ENCODE measurements at places on chromosomes 3 and 15.

- no peak for DNase-seq
Observed at GRCh38 chr15:101024706-101025500, 105.7 kb downstream of the LRRK1 start.

DNA sequence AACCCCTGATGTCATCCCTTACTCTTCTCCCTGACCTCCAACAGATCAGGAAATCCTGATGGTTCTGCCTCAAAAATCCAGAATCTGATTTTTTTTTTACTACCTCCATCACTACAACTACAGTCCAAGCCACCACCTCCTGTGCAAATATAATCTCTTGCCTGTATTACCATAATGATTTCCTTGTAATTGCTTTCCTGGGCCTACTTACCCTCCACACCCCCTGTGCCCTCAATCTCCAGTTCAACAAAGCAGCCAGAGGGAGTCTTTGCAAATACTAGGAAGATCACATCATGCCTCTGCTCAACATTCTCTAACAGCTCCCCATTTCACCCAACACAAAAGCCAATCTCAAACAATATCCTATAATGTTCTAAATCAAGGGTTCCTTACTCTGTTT lies 159.9 kb downstream of the FMN1 start:
- no peak for DNase-seq

- DNase-seq, result no peak
Observed at GRCh38 chr3:69712933-69713332, 26.3 kb upstream of the MITF start.

DNA sequence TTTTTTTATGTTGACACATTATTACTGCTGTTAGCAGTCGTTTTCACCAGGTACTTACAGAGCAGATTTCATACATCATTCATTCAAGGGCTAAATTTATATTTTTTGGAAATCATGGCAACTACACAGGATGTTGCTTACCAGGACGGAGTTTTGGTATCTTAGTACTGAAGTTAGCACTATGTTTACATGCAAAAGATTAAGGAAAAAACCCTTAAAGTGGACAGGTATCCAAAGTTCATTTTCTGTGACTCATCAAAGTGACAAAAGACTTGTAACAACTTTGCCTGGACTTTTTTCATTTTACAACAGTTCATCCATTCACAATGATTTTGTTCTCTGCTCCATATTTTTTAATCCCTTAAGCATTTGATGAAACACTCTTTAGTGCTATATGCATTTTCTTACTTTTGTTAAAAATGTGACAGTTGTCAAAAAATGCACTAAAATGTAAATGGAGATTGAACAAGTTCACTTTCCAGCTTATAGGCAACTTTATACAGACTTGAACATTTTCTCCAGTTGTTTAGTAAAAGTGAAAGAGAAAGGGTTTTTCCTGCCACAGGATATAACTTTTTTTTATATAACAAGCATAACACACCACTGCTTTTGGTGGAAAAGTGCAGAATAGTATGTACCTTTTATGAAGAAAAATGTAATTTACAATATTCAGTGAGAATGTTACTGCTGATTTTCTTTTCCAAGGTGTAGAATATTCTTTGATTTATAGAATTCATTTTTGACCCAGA lies 104.1 kb downstream of the STT3B start:
- no peak for DNase-seq

- DNase-seq, result no peak
Observed at GRCh38 chr15:57330619-57331340, 45.5 kb upstream of the CGNL1 start.

DNA sequence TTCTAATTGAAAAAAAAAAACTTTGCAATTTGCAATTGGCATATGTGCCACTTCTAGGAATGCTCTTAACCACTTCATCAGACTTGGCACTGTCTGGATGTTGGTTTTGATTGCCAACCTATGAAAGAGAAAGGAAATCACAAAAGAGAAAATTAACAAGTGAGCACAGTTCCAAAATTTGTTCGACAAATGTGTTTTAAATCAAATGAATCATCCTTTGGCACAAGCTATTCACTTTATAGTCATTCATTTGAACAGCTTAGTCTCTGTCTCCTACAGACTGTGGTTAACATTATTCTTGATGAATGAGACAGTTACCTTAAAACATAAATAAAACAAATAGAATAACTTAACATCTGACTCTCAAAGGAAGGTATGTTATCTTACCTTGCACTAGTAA lies 265.0 kb downstream of the EPHA3 start:
- DNase-seq, result no peak

GRCh38 chr3:120424976-120425570 lies 25.7 kb downstream of the FSTL1 start:
- DNase-seq, result no peak

GRCh38 chr3:155778462-155778861 lies 27.6 kb downstream of the C3orf33 start:
- DNase-seq, result no peak

DNA sequence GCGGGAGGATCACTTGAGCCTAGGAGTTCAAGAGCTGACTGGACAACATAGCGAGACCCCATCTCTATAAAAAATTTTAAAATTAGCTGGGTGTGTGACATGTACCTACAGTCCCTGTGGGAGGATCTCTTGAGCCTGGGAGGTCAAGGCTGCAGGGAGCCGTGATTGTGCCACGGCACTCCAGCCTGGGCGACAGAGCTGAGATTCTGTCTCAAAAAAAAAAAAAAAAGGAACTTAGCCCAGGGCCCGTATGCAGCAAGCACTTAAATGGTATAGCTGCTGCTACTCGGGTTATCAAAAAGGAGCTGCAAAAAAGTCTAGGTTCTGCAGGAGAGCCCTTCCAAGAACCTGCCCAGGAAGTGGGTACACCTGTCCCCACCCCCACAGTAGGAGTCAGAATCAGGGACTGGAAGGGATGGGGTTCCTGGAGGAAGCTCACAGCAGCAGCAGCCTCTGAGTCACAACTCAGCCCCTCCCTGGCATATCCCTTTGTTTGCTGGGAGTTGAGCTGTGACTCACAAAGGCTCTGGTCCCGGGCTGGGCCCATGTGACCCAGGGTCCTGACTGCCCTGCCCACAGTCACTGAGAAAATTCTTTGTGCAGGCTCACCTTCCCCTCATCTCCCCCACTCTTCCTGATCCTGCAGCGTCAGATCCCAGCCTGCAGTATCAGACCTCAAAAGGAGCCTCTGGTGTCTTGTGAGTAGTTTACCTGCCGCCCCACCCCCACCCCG lies at the start of gene SPATA12:
SPATA12 (plus strand) TSS at position 576 of the 733 bp plus-strand sequence. CDS start 13,031 bp downstream, outside the sequence.
- no peak for DNase-seq

DNA sequence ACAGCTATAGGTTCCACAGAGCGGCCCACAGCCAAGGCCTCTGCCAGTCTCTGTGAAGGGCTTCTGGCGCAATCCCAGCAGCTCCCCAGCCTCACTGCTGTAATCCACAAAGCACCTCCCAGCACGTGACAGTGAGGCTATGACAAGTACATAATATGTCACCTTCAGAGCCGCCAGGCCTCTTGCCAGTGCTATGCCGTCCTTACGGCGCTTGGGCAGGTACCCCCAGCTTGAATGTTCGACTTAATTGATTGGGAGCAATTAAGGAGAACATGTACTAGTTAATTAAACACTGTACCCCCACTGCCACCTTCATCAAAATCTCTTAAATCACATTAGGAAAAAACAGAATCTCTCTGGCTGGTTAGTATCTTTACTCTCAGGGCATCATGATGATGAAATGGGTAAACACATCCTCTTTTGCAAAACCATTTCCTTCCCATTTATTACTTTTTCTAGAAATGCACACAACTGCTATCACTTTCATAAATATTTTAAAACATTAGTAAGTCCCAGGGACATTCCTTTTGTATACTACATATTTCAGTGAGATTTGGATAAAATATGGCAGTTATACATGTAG lies 169.9 kb downstream of the XXYLT1 start:
- no peak for DNase-seq

DNA sequence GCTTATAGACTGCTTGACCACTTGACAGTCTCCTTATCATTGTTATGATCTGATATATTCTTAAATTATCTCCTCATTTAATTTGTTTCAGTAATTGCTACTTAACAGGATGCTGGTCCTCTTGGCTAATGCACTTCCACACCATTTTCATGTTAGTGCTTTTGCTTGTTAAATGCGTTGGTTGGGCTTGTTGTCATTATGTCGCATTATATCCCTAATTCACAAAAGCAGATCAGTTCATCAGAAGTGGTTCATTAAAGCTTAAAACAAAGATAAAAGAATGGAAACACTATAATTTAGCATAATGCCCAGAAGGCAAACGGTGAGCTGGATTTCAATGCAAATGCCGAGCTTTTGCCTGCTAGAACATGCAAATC lies 17.1 kb upstream of the EHHADH start:
- no peak for DNase-seq

- no peak for DNase-seq
Observed at GRCh38 chr3:128616516-128617269, 33.9 kb downstream of the RPN1 start.

- no peak for DNase-seq
Observed at GRCh38 chr15:68186671-68187397, 18.3 kb downstream of the CALML4 start.

- DNase-seq, result no peak
Observed at GRCh38 chr15:68228143-68228970, 1.2 kb downstream of the CLN6 start.

DNA sequence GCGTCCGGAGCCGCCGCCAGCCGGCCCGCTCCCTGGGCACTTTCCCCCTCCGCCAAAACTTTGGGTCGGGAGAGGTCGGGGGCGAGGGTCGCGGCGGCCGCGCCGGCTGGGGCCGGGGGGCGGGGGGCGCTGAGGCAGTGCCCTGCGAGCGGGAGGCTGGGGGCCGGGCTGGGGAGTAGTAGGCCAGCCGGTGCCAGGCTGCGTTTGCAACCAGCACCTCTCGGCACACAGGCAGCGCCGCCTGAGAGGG lies 452 bp downstream of the BBX start:
- peak; percentile 6 for DNase-seq

DNA sequence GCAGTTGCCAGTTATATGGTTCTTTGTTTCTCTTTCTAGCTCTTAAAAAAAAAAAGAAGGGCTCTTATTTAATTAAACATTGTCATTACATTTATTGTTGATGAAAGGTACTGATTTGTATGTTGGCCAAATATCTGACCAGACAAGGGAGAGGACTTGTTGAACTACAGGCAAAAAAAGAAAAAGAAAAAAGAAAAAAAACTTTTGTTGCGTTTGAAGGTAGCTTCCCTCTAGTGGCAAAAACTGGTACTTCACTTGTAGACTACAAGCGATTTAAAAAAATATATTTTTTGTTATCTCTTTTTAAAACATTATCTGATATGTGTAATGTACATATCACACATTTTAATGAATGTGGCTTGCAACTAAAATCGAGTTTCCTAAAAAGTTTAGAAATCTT lies 280.6 kb downstream of the ROBO2 start:
- no peak for DNase-seq

DNA sequence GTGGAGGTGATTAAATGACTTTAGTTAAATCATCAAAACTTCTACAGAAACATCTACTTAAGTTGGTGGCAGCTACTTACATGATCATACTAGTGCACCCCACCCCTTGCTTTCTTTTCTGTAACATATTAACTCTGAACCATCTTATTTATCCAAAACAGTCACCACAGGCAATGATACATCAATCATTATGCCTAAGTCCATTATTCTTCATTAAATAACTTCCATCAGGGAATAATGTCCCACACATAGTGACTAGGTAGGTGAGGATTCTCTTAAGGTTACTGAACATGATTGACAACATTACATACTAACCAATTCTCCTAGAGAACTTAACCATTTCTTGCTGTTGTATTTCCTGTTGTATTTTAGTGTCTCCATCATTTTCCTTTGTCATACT lies 210.2 kb downstream of the NR1D2 start:
- no peak for DNase-seq

- no peak for DNase-seq
Observed at GRCh38 chr3:144687862-144688261, 716.2 kb downstream of the DIPK2A start.

GRCh38 chr3:23761440-23761896 lies 44.3 kb upstream of the UBE2E1 start:
- no peak for DNase-seq

DNA sequence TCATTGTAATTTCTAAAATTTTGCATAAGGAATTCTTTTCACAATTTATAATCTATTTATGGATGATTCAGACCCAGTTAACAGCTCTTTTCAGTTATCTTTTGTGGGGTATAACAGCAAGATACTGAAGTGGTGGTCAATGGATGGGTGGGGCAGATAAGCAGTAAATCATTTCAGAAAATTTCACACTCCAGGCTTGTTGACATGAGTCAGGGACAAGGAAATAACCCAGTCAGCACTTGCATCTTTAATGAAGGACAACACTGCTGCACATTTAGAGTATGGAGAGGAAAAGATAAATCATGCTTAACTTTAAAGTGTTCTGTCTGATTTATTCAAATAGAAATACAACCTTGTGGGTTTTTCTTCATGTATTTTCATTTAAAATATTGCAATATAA lies 181.6 kb downstream of the ROBO1 start:
- no peak for DNase-seq

- no peak for DNase-seq
Observed at GRCh38 chr3:11558002-11558401, 85.7 kb downstream of the VGLL4 start.

- DNase-seq, result no peak
Observed at GRCh38 chr15:77507911-77508310, 87.2 kb downstream of the HMG20A start.

DNA sequence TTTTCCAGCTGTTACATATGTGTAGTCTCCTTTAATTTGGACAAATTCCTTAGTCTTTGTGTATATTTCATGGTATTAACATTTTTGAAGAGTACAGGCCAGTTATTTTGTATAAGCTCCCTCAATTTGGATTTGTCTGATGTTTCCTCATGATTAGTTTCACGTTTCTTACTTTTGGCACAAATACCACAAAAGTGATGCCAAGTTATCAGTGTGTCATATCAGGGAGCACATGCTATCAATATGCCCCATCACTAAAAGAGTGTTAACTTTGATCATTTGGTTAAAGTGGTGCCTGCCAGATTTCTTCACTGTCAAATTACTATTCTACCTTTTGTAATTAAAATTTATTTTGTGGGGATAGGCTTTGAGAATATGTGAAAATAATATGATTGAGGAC lies 14.6 kb downstream of the PCNP start:
- DNase-seq, result no peak

DNA sequence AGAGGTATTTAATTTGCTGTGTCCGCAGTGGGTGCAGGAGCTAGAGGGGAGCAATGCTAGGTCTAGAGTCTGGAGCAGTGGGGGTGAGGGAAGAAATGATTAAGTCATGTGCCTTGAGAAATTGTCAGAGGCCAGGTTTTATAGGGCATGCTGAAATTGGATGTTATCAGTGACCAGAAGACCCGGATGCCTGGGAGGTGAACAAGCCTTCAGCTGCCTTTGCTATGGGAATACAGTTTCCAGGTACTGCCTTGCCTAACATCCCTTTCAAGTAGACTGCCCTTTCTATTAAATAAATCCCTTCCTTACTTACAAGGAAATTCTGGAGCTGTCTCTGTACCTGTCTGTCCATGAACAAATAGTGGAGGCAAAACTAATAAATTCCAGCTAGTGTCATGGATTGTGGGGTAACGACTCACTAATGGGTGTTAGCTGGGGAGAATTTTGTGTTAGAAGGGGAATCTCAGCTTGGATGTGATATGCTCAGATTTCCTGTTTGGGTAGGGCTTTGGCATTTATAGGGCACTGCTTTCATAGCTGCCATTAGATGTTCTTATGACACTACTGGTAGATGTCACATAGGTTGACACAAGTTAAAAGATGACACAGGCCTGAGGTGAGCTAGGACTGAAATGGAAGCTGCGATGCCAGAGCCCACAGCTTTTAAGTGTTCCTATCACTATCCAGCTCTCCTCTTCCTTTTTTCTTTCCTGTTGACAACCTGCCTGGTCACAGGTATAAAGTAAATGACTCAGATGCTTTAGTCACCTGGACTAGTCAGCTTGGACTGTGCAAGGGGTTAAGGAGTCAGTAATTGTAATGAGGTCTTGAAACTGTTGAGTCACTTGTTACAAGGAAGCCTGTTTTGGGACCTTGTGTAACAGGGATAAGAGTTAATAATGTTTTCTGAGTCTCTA lies 21.3 kb downstream of the CHD2 start:
- DNase-seq, result no peak

Measured in NCI-H748 treated with DMSO at 0.1 percent for 48 hours (cell line).